Amniotic stem cell (primary cell): ENCODE measurements at places on chromosomes 1 and 21.

- no peak for DNase-seq
Measured at GRCh38 chr21:43825242-43825935, 36.0 kb downstream of the RRP1 start.

GRCh38 chr21:41584603-41585176 lies 76.7 kb upstream of the TMPRSS2 start:
- DNase-seq, result no peak

DNA sequence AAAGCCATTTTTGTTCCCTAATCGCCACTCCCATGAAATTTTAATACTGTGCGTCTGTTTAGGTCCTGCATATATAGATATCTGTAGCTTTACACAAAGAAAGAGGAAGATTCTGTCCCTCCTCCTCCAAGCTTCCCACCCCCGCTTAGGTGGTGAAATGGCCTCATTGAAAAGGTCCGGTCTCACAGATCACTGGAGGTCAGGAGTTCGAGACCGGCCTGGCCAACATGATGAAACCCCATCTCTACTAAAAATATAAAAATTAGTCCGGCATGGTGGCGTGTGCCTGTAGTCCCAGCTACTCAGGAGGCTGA lies 20.9 kb downstream of the SLC2A7 start:
- DNase-seq, result no peak

DNA sequence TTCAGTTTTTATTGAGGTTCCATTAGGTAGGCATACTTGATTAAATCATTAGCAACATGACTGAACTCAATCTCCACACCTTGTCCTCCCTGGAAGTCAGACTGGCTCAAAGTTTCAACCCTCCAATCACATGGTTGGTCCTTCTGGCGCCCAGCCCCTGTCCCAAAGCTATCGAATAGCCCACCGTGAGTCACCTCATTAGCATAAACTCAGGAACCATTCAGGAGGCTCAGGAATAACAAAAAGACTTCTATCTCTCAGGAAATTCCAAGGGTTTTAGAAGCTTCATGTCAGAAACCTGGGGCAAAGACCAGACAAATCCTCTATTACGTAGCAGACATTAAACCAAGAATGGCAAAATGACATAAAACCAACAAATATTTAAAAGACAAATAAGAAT lies 78.6 kb downstream of the RGS2 start:
- no peak for DNase-seq

GRCh38 chr1:162251102-162251501 lies 125.6 kb downstream of the SPATA46 start:
- no peak for DNase-seq

GRCh38 chr1:15046487-15047165 lies 106.9 kb upstream of the TMEM51 start:
- DNase-seq, result peak; percentile 74

DNA sequence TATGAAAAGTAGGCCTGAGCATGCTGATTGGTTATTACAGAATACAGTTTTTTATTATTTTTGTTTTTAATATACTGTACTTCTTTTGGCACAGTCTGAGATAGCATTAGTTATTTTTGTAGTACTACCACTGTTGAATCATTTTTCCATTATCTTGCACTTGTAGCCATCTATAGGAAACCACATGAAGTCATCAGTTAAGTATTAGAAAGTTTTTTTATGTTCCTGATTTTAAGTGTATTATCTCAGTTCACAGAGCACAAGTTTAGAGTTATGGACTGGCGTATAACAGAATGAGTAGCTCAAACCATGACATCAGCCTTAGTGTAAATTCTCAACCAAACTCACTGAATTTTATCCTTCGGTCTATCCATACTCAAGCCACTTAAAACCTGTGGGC lies 22.8 kb downstream of the DHX9 start:
- DNase-seq, result no peak

- DNase-seq, result no peak
Measured at GRCh38 chr21:46121286-46122221, 23.6 kb downstream of the COL6A2 start.

DNA sequence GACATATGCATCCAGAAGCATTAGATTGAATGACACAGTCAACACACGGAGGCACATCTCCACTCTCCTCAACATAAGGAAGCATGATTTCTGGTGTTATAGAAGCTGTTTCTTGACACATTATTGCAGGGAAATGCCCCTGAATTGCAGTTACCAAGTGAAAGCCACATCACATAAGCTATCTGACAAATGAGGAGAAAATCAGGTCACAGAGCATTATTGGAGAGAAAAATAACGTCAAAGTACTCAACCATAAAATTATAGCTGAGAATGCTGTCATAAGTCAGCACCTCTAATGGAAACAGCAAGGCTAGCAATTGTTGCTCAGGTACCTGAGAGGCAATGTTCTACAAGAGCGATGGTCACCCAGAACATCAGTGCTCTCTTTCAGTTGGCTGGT lies 169.9 kb upstream of the PALMD start:
- no peak for DNase-seq

GRCh38 chr1:197567442-197567841 lies 207.8 kb downstream of the DENND1B start:
- DNase-seq, result no peak

DNA sequence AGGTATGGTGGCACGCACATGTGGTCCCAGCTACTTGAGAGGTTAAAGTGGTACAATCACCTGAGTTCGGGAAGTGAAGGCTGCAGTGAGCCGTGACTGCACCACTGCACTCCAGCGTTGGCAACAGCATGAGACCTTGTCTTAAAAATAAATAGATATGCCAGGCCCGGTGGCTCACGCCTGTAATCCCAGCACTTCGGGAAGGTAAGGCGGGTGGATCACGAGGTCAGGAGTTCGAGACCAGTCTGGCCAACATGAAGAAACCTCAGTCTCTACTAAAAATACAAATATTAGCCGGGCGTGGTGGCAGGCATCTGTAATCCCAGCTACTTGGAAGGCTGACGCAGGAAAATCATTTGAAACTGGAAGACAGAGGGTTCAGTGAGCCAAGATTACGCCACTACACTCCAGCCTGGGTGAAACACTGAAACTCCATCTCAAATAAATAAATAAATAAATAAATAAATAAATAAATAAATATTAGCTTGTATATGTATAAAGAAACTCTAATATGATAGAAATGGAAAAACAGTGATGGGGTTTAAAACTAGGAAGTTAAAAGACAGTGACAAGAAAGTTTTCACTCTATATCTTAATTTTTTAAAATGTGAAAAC lies 18.8 kb downstream of the GATAD2B start:
- no peak for DNase-seq

DNA sequence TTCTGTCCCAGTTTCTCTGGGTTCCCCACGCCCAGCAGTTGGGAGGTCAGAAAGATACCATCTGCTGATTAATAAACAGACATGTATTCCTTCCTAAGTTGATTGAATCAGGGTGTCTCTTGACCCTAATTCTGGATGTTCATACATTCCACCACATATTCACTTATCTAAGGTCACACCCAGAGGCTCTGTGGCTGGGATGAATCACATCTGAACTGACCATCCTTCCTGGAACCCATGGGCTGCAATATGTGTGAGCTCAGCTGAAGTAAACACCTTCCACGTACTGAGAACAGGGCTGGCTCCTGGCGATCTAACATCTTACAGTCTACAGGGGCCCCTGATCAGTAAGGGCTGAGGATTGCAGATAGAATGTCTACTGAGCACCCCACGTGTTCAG lies 20.5 kb upstream of the TRABD2B start:
- DNase-seq, result no peak

DNA sequence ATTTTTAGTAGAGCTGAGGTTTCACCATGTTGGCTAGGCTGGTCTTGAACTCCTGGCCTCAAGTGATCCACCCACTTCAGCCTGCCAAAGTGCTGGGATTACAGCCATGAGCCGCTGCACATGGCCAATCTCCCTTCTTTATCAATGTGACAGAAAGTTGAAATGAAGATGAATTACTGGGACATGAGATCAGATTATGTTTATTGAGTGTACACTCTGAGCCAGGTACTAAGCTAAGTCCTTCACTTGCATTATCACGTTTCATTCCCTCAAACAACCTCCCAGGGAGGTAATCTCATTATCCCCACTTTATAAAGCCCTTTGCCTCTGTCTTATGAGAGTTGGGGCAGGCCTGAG lies 6.3 kb upstream of the CHI3L2 start:
- no peak for DNase-seq

- DNase-seq, result no peak
Measured at GRCh38 chr21:34018910-34019309, 54.5 kb upstream of the MRPS6 start.

- DNase-seq, result peak; percentile 40
Measured at GRCh38 chr1:32413507-32414185, 19.4 kb upstream of the BSDC1 start.

DNA sequence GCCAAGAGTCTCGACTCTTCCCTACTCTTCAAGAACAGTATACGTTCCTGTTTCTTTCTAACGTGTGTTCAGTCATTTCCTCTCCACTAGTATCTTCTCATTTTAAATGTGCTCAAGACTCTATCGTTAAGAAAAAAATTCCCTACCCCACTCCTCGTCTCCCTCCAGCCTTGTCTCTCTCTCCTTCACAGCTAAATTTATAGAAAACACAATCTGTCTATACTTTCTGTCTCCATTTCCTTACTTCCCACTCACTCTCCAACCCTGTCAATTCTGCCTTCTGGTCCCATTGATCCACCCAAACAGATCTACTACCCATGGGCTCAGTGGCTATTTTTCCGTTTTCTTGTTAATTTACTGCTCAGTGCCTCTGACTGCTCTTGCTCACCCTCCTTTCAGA lies 75.3 kb downstream of the CSMD2 start:
- no peak for DNase-seq

GRCh38 chr1:1613509-1614082 lies 1.7 kb upstream of the MIB2 start:
- no peak for DNase-seq

- peak; percentile 23 for DNase-seq
Measured at GRCh38 chr1:8238141-8239038, 79.5 kb upstream of the SLC45A1 start.

- no peak for DNase-seq
Measured at GRCh38 chr1:4512636-4513035, 141.8 kb upstream of the AJAP1 start.

GRCh38 chr1:10253755-10254154 lies 43.4 kb downstream of the KIF1B start:
- DNase-seq, result peak; percentile 70

DNA sequence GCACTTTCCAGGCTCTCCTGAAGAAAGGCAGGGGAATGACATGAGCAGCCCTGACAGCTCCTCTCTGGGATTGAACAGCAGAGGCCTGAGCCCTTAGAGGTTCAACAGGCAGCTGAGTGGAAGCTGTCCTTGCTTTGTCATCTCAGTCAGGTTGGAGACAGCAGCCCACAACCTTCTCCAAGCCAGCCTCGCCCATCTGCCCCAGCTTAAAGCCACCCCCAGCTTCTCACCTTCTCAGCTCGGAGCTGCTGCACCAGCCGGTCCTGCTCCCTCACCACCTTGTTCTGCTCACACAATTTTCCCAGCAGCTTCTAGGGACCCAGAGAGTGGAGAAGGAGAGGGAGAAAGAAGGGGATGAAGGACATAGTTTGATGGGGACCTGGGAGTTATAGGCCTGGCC lies 35.2 kb upstream of the GOLT1A start:
- no peak for DNase-seq

DNA sequence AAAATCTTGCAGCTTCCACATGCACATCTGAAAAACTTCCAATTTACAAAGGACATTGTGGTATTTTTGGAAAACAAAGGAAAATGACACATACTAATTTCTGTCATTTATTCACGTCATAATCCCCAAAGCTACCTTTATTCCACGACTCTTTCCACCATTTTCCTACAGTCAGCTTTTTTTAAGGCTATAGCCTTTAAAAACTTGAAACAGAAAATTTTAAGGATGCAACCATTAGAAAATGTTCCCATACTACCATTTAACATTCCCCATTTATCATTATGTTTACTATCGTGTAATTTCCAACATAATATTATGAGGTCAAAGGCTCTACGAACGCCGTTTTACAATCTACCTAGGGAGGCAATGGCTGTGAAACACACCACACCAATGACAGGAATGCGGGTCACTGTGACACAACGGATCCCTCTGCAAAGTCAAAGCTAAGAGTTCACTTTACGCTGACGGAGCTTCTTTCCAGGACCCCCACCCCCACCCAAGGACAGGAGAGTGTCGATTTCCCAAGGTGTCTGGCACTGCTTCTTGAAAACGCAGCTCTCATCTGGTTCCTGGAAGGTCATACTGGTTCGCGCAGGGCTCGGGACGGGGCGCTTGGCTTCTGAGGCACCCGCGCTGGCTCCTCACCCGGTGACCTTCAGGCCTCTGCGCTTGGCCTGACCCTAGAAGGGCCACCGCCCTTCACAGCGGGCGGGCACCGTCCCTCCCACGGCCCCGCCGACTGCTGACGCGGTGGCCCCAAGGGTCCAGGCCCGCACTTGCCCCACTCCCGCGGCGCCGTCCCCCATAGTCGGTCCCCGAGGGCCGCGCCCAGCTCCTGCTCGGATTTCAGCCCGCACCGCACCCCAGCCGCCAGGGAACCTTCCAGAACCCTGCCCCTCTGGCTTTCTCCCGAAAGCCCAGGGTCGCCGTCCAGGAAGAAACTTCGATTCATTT lies 50.5 kb upstream of the ATF3 start:
- peak; percentile 17 for DNase-seq

DNA sequence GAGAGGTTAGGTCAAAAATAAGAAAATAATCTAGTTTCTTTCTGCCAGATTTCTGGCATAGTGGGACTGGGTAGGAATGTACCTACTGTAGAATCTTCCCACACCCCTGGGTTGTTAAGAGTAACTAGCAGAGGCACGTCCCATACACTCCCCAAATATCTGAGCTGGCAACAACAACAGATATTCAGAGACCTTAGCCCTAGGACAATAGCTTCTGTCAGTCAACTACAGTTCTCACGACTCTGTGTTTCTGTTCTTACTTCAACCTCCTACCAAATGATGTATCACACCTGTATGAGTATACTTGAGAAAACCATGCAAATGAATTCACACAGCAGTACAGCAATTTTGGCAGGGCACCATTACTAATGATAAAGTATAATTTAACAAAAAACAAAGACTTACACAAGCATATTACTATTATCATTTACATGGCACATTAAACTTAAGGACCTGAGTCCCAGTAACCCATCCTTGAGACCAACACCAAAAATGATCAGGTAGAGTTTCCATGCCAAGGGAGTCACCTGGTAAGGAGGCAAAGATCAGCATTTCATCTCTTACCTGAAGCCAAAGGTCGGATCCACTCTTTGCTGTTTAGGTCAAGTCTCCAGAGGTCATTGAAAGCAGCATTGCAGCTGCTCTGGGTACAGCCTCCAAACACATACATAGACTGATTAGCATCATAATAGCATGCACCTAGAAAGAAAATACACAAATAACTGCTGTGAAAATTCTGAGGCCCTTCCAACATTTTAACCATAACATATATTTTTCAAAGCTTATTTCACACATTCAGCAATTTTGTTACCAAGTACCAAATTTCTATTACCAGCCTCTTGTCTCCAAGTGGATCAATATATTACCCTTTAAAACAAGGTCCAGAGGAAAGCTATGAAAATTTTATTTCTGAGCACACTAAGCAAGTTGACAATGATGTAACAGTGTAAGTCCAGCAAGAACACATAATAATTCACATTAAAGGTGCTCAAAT lies 57.5 kb upstream of the CPLANE2 start:
- DNase-seq, result no peak

GRCh38 chr1:31812158-31812829 lies 3.5 kb downstream of the SPOCD1 start:
- no peak for DNase-seq
